ENCODE measurements at places on chromosomes 13 and 19.

DNA sequence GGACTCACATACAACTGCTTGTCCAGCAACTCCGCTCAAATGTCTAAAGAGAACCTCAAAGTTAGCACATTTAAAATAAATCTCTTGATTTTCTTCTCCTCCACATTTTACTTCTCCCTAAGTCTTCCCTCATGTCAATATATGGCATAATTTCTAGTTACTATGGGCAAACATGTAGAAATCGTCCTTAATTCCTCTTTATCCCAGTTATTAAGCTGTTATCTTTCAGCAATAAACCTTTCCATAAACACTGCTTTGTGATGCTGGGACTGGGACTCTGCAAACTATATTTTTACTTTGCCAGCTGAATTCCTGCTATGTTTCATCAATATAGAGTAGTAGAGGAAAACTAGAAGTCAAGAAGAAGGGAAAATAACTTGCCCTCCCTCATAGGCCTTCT is 99.7 kb downstream of the KCNRG start:
- DNase-seq = no peak

GRCh38 chr13:114081761-114082681 is 50.4 kb downstream of the RASA3 start:
- no peak for DNase-seq

GRCh38 chr19:49427855-49428546 is 2.8 kb downstream of the GFY start:
- no peak for DNase-seq

DNA sequence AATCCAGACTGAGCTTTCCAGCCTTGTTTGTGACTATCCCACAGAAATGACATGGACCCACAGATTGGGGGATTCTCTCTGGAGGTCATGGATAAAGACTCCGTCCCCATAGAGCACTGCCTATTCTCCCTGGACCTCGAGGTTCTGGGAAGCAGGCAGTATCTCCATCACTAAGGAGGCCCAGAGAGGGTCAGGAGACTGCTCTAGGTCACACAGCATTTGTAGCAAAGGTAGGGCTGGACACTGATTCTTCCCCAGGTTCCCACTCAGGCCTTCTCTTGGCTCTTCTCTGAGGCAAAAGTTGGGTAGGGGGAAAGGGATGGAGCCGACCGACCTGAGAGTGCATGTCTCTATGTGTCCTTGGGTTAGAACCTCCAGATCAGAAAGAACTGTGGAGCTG is 80.9 kb downstream of the PTPRS start:
- no peak for DNase-seq

- DNase-seq = no peak
Measured at GRCh38 chr13:52374389-52374788, 31.6 kb downstream of the THSD1 start.

GRCh38 chr19:29800100-29800825 is 11.5 kb upstream of the CCNE1 start:
- no peak for DNase-seq

GRCh38 chr13:31201341-31202031 is 1.7 kb downstream of the B3GLCT start:
- no peak for DNase-seq

DNA sequence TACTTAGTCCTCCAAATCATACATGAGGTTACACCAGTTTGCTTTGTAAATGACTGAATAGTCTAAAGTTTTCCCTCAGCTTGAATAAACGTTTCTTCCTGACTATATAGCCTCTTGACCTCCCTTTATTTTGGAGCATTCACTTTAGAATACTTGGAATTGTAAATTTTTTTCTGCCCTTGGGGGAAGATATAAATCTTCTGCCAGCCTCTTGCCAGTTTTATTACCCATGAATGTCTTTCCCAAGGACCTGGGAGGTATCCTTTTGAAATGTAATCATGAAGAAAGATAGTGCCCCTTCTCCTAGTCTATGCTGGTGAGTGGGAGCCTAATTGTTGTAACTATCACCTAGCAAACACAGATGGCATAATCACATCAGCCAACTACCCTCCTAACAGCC is 2033.9 kb upstream of the PCDH20 start:
- no peak for DNase-seq

GRCh38 chr19:28372576-28373247 is 840.2 kb downstream of the UQCRFS1 start:
- no peak for DNase-seq

GRCh38 chr13:101618440-101619187 is 166.1 kb downstream of the ITGBL1 start:
- peak; percentile 26 for DNase-seq

DNA sequence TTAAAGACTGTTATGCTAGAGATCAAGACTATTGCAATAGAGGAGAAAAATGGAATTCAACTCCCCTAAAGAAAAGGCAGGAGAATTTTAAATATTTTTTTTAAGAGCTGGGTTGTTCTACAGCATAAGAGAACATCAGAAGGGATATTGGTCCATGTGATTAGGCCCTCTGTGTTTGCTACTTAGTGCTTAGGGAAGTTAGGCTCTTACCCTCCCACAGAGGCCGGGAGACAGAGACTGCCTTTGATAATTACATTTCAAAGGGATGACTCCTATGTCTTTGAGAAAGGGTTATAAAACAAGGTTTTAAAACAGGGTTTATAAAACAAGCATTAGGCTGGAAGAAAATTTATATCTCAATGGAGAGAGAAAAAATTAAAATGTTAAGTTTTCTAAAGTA is 1248.1 kb upstream of the PCDH20 start:
- DNase-seq = no peak

DNA sequence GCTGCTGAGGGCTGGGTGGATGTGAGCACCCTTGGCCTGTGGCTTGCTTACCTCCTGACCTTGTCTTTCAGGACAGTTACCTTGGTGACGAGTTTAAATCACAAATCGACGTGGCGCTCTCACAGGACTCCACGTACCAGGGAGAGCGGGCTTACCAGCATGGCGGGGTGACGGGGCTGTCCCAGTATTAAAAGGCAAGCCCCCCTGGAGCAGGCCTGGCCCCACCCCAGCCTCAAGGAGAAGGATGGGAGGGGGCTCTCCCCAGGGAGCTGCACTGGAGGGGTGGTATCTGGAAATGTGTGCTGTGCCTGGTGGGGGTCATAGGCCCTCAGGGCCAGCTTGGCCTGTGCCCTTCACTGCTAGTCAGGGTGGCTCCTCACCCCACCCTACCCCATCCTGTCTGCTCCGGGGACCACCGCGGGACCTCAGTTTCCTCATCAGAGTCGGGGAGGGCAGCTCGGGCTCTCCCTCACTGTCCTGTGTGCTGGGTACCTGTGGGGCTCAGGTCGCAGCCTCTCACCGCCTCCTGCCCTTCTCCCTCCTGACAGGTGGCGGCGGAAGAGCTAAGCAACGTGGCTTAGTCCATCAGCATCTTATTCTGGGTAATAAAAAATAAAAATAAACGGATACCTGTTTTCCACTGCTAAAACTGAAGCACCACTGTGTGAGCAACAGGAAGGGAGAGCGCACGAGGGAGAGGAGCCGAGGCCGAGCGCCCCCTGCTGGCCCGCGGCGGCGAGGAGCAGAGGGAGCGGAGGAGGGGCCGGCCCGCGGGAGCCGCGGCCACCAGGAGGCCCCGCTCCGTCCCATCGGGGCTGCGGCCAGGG is 29.8 kb downstream of the CERS1 start:
- peak; percentile 54 for DNase-seq

GRCh38 chr13:112012016-112012704 is 54.8 kb upstream of the SOX1 start:
- DNase-seq = no peak

All from activated CD4-positive, alpha-beta T cell treated with anti-CD3 and anti-CD28 coated beads for 4 hours (primary cell).